NCI-H1417 treated with DMSO at 0.1 percent for 48 hours (cell line): ENCODE measurements at places on chromosomes 3 and 15.

DNA sequence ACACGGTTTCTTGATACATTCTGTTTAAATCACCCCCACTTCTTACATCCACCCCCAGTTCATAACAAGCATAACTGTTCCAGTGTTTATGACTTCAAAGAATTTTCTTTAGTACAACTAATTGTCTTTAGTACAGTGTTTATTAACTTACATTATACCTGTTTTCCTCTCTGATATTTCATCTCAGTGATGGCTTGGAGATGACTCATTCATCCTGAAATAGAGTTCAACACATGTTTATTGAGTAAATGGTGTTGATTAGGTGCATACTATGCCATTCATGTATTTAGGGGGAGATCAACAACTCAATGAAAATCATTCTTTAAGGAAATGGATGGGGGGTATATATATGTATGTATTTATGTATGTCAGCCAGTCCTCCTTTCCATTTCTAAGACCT is 21.7 kb upstream of the UTS2B start:
- DNase-seq = no peak

- no peak for DNase-seq
These were observed 248.1 kb upstream of the C2CD4B start for GRCh38 chr15:62413153-62413552.

DNA sequence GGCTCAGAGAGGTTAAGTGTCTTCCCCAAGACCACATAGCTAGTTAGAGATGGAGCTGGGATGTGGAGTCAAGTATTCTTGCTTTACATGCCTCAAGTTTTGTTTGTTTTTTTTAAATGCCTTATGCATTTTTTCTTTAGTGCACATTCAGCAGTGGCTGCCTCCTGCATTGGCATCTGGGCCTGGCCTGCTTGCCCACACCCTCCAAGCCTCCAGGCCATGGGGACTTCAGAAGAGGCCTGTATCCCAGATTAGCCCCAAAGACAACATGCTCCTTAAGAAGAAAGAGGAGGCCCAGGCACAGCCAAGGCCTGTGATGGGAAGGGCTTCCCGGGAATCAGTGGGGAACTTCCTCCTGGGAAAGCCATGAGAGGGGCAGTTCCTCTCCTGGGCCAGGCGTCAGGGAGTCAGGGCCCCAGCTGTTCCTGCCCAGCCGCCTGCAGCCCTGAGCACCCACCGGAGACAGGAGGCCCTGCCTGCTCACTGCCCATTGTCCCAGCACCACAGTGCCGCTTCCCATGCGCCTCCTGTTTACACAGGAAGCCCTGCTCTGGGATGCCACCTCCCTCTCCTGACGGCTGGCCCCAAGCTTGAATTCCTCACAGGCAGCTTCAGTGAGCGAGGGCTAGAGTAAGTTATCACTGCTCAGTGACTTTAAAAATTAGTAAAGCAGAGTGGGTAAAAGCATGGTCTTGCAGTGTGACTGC is 16.0 kb downstream of the FOXL2NB start:
- no peak for DNase-seq

- DNase-seq = no peak
These were observed 21.1 kb downstream of the FGF12 start for GRCh38 chr3:192706272-192706671.

DNA sequence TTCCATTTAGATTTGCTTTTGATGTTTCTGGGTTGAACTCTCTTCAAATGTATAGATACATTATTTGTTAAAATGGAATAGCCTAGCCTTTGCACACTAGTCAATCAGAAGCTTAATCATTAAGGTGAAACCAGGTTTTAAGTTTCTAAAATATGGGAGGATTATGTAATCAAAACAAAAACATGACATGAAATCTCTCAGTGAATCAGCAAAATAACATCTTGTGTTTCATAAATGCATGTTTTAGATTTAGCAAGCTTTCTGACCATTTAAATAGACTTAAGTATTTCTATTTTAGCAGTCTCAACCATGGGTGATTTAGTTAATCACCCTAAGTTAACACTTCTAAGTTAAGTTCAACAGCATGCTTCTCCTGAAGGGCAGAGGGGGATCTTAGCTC is 11.3 kb downstream of the GTF2E1 start:
- DNase-seq = no peak

DNA sequence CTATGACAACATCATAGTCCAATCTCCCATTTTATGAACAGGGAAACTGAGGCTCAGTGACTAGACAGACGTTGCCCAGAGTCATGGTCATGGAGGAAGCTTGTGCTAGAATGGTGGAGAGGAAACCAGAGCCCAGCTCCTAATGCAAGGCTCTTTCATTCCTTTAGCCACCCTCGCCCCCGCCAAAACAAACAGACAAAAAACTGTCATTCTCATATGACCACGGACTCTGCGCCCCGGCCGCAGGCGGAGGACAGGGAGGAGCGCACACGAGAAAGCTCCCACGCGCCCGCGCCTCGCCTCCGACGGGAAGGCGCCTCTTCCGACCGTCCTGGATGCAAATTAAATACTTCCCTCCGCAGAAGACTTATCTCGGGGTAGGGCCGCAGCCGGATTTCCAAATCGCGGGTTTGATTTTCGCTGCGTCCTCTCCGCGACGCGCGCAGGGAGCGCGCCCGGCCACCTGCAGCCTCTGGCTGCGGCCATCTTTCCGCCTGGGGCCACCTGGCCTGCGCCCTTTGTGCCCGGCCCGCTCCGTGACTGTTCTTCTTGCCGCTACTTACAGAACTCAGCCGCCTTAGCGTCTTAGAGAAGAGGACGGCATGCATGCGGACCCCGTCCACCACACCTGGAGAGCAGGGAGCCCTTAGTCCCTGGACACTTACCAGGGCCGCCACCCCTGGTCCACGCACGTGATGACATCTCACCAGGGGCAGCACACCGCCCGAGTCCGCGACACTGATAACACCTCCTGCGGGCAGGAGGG is 670 bp upstream of the ATP13A3 start:
- DNase-seq = no peak

GRCh38 chr3:59264366-59264765 is 214.5 kb upstream of the CFAP20DC start:
- DNase-seq = no peak

GRCh38 chr15:101288905-101289513 is 6.0 kb downstream of the SNRPA1 start:
- no peak for DNase-seq

- DNase-seq = no peak
These were observed 67.4 kb upstream of the RPL35A start for GRCh38 chr3:197882586-197882985.

GRCh38 chr15:35519541-35520149 is 26.3 kb downstream of the DPH6 start:
- DNase-seq = peak; percentile 48

GRCh38 chr15:37108381-37109167 is 8.2 kb upstream of the MEIS2 start:
- DNase-seq = no peak

- DNase-seq = no peak
These were observed 604.0 kb upstream of the LMCD1 start for GRCh38 chr3:7897655-7898054.

GRCh38 chr3:101690972-101691371 is 4.5 kb upstream of the RPL24 start:
- DNase-seq = no peak

- no peak for DNase-seq
These were observed 70.1 kb downstream of the CCK start for GRCh38 chr3:42195879-42196330.

DNA sequence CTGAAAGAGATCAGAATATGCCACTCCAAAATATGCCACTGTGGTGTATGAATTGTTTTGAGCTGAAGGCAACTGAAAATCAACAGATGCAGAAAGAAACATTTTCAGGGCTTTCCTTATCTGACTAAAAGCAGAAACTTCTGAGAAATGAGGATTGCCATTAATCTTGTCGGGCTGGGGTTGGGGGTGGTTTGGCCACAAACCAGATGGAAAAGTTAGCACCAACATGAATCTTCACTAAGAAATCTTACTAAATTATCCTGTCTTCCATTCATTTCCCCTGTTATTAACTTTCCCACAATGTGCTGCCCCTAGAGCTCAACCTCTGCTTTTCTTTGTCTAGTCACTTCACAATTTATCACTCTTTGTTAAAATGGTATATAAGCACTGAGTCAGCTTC is 229.9 kb upstream of the GADL1 start:
- DNase-seq = no peak

DNA sequence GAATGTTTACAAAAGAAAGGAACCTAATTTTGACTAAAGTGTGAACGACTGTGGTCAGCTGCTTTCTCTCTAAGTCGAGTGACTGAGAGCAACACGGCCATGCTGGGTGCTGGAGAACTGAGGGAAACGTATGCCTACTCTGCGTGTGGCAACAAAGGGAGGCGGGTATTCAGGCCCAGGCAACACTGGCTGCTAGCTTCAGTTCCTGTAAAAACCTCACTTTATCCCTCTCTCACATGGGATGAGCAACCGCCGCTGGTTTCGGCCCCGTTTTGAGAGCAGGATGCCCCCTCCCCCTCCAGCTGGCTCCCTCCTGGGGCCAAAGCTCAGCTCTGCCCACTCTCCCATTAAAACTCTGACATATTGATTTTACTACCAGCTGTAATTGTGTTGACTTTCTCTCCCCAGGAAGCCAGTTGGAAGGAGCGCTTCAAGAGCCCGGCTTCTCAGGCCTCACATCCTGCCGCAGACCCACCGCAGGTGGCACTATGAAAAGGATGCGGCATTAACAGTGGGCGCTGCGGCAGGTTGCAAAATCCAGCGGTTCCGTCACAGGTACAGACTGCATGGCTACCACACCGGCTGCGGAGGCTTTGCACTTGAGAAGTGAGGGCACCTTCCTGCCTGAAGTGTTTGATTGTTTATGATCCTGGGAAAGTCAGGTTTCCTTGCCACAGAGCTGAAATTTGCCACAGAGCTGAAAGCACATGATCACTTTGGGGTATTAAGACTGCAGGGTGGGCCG is 12.7 kb downstream of the PLXND1 start:
- peak; percentile 99 for DNase-seq
